Activated naive CD4-positive, alpha-beta T cell treated with Interleukin-2 at 50 U/mL for 16 hours (primary cell): ENCODE measurements at places on chromosomes 13 and 19.

GRCh38 chr13:67107979-67108378 lies 122.2 kb downstream of the PCDH9 start:
- DNase-seq: no peak

GRCh38 chr13:106529415-106530170 lies 5.9 kb downstream of the EFNB2 start:
- no peak for DNase-seq

- peak; percentile 83 for DNase-seq
These were observed 21.8 kb downstream of the HCN2 start for GRCh38 chr19:611481-611868.

DNA sequence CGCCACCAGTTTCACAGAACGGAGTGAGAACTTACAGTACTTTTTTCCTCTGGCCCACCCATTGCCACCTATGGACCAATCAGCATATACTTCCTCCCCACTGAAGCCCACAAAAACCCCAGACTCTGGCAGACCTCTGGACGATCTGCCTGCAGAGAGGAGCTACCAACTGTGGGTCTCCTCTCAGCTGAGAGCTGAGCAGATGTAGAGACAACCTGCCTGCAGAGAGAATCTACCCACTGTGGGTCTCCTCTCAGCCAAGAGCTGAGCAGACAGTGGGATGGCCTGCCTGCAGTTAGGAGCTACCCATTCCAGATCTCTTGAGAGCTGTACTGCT lies 69.7 kb downstream of the PIBF1 start:
- no peak for DNase-seq

DNA sequence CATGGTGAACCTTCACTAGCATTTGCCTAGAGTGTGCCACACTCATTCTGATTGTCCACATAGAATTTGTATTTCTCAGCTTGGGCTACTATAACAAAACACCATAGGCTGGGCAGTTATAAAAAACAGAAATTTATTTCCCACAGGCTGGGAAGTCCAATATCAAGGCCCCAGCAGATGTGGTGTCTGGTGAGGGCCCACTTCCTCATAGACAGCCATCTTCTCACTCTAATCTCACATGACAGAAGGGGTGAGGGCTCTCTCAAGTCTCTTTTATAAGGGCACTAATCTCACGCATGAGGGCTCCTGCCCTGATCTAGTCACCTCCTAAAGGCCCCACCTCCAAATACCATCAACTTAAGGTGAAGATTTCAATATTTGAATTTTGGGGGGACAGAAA lies 53.6 kb downstream of the LRRC63 start:
- DNase-seq: no peak

- no peak for DNase-seq
These were observed 35.5 kb downstream of the SERTM1 start for GRCh38 chr13:36709136-36709890.

DNA sequence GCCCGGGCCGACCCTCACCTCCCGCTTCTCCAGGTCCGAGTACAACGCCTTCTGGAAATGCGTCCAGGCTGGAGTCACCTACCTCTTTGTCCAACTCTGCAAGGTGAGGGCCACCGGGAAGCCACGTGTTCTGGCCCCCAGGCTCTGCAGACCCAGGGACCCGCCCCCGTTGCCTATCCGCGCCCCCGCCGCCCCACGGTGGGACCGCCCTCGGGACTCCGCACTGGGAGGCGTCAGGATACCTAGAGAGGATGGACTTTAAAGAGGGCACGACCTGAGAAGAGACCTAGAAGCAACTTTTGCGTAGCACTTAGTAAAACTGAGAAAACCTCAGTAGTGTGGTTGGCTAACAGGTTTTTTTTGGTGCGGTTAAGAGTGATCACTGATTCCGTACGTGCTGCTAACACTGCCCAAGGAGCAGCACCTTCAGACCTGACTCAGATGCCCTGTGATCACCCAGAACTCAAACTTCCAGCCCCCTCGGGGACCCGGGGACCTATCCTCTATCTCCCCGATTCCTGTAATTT lies 492 bp downstream of the TMEM147 start:
- peak; percentile 71 for DNase-seq

DNA sequence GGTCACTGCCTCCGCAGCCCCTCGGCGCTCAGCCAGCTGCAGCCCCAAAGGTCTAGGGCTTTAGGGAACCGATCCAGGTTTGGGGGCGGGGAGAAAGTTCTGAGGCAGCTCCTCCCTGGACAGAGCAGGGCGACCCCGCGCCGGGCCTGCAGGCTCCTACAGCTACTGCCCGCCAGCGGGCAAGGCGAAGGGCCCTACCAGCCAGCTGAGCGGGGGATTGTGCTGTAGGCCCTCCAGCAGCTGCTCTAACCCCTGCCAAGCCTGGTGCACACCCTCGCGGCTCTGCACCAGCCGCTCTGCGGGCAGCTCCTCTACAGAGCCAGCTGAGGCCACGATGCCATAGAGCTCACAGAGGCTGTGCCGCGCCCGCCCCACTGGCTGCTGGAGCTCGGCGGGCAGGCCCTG lies 14.0 kb downstream of the PLIN4 start:
- DNase-seq: no peak

DNA sequence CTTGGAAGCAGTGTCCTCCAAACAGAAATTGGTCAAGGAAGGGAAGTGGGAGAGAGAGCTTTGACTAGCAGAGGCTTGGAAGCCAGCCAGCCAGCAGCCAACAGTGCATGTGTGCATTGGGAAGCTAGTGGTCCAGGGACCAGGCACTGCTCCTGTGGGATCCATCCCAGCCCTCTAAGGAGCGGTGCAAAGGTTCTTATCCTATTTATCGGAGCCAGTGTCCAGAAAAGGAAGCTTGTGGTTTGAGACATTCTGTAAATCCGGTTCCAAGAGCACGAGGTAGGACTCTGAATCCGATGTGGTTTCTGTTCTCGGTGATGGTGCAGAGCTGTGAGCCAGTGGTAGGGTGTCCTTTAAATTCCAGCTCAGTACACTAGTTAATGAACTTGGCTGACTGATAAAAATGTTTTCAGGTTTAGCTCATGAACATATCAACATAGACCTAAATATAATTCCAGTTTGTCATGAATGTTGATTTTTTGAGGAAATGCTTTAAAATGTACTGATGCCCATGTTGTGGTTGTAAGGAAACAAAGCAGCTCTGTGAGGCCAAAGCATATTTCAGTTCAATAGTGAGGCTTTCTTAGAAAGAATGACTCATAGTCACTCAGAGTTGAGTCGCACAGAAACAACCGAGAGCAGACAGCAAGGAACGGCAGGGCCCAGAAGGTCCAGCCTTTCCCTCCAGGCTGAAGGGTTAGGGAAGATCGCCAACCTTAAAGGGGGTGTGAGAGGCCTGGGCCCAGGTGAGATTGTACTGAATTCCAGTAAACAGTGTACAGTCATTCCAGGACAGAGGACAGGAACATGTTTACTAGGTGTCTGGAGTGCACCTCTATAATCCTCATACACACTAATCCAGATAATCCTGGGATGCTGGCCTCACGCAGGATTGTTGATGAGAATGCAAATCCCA lies 21.5 kb upstream of the GARRE1 start:
- DNase-seq: peak; percentile 11

DNA sequence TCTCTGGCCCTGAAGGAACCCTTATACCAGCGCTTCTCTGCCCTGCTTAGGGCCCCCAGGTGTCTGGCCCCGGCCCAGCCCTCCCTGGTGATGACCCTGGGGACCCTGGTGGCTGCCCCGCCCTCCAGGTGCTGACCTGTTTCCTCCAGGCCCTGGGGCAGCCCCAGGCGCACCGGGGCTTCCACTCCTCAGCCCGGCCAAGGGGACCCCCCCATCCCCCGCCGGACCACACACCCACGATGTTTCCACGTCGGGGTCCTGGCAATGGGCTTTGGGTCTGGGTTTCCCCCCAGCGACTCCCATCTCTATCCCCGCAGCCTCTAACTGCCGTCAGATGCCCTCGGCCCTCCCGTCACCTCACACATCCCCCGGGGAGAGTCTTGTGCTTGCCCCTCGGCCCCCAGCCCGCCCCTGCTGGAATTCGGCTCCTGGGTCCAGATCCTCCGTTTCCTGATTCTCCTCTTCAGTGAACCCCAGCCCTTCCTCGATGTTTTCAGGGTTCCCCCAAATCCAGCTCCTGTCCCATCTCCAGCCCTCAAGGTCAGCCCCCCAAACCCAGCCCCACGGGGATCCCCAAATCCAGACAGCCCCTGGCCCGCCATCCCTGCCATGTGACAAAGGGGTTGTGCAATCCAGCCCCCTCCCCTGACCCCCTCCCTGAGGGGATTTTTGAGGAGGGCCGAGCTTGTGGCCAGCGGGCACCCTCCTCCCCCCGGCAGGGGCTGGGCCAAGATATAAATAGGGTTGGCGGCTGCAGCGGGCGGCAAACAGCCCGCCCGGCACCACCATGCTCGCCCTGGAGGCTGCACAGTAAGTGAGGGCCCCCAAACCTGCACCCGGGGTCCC lies at the start of gene SPIB:
TSS of gene SPIB (plus strand) at position 763 of the 846 bp plus-strand sequence. CDS start at position 788, 25 bp downstream.
- no peak for DNase-seq

DNA sequence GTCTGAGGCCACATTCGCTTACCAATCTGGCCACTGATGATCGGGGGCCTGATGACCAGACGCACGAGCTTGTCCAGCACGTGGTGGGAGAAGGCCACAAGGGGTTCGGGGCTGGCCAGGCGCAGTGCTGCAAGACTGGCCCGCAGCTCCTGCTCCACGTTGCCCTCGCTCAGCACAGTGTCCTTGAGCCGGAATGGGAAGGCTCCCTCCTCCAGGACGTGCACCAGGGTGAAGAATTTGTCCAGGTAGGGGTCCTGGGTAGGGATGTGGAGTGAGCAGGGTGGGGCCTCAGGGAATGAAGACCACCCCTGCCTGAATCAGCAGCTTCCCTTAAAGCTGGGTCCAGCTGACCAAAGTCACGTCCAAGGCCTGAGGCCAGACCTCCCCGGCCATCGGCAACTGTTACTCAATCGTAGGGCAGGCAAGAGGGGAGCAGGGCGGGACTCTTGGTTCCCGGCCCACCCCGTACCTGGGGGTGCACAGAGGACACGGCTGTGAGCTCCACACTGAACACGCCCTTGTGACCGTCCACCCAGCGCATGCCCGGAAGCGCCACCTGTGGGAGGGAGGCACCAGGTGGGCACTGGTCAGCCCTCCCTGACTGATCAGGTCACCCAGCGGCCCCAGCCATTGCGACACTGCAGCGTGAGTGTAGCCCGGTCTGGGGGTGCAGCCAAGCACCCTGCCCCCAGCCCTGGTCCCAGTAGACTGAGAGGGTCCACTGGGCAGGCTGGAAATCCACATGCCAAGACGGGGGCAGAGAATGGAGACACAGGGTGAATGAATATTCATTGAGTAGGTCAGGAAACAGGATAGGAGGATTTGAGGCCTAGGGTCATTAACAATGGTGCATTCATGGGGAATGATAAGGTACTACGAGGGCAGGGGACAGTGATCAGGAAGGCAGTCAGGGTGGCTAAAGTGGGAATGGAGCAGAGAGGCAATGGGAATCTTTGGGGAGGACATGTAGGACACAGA lies 2.8 kb upstream of the ANGPTL8 start:
- DNase-seq: no peak

DNA sequence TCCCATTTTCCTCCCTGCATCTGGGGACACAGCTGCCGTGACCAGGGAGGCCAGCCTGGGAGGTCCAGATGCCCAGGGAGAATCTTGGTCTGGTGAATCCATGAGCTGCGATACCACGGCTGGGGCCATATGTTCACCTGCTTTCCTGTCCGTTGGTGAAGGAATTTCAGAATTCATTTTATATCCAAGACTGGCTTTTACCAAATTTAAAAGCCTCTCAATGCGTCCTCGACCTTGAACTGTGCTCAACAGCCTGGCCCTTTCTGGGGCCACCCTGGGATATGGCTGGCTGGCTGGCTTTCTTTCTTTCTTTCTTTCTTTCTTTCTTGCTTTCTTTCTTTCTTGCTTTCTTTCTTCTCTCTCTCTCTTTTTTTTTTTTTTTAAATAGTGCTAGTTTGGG lies 22.2 kb upstream of the GDF15 start:
- DNase-seq: no peak

- no peak for DNase-seq
These were observed 1.6 kb downstream of the R3HDM4 start for GRCh38 chr19:911197-912033.

GRCh38 chr19:39917561-39918182 lies 16.8 kb downstream of the FCGBP start:
- no peak for DNase-seq

DNA sequence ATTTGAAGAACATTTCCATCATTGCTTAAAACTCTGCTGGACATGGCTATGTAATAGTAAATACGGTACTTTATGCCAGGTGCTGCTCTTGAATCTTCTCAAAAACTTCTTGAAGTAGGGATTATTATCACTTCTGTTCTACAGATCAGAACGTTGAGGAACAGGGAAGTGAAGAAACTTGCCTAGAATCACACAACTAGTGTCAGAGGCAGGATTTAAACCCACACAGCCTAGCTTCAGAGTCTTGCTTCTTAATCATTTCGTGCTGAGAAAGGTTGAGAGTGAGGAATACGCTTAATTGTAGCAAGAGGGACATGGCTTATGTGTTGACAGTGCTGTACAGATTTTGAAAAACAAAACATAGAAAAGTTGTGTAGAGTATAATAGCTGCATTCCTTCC lies 13.5 kb downstream of the TM9SF2 start:
- no peak for DNase-seq

DNA sequence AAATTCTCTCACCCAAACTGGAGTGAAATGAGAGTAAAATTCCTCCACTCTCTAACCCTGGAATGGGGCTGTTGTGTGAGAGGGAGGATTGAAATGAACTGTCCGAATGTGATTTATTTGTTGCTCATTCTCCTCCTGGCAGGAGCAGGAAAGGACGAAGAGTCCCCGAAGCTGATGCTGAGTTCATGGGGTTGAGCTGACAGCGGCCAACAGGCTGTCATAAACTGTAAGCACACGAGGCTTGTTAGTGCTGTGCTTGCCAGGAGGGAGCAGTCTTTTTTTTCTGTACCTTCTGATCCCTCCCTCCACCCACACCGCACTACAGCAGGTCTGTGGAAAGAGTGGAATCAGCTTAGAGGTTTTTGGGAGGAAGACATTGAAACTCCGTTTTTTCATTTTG lies 33.1 kb upstream of the ZNF331 start:
- no peak for DNase-seq
